Cortex of kidney (tissue), 1 donor: ENCODE measurements at places on chromosomes 1 and 21.

DNA sequence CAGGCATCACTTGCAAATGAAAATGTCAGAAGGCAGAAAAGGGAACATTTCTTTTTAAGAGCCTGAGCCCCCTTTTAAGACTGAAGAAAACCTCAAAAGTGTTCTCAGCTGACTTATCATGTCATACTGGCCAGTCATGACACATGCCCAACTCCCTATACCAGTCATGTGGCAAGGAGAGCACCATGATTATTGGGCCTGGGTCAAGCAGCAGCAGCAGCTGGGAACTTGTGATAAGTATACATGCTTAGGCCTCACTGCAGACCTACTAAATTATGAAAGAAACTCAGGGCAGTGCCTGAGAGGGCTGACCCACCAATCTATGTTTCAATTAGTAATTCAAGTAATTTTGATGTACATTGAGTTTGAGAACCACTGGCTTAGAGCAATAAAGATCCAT, 8.6 kb downstream of the RO60 start:
- DNase-seq, result no peak

GRCh38 chr1:29808141-29808995, 572.0 kb downstream of the PTPRU start:
- no peak for DNase-seq

DNA sequence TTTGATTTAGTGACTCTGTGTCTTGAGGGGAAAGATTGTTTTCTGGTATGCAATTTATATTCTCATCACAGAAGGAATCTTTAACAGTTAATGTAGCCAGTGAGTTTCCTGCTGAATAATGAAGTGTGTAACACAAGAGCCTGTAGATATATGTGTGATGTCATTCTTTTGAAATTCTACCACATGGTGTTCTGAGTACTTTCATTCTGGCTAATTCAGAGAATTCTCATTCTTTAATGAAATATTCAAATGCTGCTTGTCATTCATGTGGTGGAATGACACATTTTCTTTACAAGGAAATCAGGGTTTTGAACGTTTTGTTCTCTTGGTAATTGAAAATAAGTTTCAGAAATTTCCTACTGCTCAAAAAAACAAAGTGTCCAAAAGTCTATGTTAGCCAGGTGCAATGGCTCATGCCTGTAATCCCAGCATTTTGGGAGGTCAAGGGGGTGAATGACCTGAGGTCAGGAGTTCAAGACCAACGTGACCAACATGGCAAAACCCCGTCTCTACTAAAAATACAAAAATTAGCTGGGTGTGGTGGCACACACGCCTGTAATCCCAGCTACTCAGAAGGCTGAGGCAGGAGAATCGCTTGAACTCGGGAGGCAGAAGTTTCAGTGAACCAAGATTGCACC, 79.6 kb downstream of the MAP3K21 start:
- no peak for DNase-seq

- no peak for DNase-seq
Observed at GRCh38 chr1:228721407-228721806, 13.9 kb upstream of the RHOU start.

DNA sequence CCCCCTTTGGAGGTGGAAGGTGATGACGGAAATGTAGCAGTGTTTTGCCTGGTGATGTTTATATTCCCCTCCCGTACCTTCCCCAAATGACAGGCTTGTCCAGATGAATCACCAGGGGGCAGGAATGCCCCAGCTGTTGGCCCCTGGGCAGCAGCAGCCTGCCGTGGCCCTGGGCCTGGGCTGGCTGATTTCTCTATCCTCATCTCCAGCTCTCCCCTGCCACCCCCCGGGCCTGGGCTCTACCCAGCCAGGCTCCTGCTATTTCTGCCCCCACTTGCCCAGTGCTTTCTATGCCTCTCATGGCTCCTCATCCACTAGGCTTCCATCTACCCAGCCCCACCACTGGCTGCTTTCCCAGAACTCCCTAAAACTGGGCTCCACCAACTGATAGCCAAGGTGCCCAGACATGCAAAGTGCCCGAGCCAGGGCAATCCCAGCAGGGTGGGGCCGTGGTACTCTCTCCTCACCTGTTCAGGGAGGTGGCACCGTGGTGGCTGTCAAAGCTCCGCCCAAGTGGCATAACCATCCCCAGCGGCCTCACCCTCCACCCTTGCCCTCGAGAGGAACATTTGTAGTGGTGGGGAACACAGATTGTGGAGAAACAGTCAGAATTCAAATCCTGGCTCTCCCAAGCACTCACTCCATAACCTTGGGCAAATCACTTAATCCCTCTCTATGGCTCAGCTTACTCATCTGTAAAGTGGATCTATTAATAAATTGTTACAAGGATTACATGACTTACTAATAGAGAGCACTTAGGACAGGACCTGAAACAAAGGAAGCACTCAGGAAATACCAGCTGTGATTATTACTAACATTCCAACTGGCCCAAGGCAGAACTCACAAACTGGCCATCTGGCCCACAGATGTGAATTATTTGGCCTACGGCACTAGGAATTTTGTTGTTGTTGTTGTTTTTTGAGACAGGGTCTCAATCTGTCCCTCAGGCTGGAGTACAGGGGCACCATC, 12.8 kb upstream of the ECE1 start:
- DNase-seq, result no peak

- no peak for DNase-seq
Observed at GRCh38 chr1:27163093-27163492, 8.2 kb upstream of the SLC9A1 start.

DNA sequence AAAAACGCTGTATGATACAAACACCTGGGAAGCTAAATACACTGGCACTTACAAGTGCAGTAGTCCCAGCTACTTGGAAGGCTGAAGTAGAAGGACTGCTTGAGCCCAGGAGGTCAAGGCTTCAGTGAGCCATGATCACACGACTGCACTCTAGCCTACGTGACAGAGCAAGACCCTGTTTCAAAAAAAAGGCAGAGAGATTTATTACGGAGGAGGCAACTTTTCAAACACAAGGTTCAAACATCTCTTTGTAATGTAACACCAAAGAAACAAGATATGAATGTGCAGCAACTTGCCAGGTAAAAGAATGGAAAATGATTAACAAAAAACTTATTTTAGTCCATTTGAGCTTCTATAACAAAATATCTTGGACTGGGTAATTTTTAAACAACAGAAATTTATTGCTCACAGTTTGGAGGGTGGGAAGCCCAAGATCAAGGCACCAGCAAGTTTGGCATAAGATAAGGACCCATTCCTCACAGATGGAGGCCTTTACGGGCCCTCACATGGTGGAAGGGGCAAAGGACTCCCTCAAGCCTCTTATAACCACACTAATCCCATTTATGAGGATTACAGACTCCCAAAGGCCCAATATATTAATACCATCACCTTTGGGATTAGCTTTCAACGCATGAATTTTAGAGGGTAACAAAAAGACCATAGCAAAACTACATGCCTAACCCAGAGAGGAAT, 73.3 kb downstream of the EVI5 start:
- DNase-seq, result no peak

GRCh38 chr1:117819301-117819700, 110.1 kb downstream of the GDAP2 start:
- no peak for DNase-seq

GRCh38 chr1:28642056-28642846, 616 bp downstream of the TAF12 start:
- no peak for DNase-seq

DNA sequence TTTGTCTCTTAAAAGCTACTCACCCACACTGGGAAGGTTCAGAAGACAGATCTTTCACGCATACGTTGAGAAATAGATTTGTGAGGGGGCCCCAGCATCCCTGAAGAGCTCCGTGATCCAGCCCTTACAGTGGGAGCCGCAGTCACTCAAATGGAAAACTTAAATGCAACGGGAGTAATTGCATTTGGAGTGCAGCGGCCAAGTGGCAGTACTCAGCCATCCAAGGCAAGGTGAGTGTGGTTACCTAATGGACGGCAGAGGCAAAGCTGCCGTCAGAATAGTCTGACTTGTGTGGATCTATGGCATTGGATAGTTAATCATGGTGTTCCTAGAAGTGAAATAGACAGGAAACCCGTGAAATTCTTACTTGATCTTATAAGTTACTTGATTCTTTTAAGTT, 5.1 kb downstream of the SPSB1 start:
- DNase-seq, result no peak

GRCh38 chr1:243349128-243349527, 93.3 kb downstream of the SDCCAG8 start:
- DNase-seq, result no peak

- no peak for DNase-seq
Observed at GRCh38 chr1:112565800-112566199, 53.1 kb downstream of the ST7L start.

DNA sequence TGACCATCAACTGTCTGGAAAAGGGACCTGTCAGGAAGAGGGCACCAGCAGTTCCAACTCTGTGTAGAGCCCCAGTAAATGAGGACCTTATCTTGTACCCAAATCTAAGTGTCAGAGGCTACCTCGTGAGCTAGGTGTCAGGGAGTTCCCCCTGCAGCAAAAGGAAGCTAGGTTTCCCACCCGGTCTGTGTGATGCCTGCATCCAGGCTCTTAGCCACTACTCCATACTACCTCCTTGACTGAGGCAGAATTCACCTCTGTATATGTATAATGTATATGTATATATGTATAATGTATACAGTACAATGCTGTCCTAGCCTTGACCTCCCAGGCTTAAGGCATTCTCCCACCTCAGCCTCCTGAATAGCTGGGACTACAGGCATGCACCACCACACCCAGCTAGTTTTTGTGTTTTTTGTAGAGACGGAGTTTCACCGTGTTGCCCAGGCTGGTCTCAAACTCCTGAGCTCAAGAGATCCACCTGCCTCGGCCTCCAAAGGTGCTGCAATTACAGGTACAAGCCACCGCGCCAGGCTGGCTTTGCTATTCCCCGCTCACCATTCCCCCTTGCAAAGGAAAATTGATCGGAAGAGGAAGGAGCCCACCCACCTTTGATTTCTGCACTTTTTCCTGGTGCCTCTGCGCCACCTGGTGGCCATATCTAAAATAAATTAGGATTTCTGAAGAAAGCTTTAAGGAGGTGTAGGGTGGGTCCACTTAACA, 15.7 kb upstream of the LUZP1 start:
- no peak for DNase-seq

- no peak for DNase-seq
Observed at GRCh38 chr1:227779021-227779441, 36.4 kb upstream of the PRSS38 start.

- no peak for DNase-seq
Observed at GRCh38 chr1:64240206-64240605, 36.8 kb downstream of the UBE2U start.

- DNase-seq, result no peak
Observed at GRCh38 chr1:164320790-164321731, 237.9 kb upstream of the PBX1 start.

DNA sequence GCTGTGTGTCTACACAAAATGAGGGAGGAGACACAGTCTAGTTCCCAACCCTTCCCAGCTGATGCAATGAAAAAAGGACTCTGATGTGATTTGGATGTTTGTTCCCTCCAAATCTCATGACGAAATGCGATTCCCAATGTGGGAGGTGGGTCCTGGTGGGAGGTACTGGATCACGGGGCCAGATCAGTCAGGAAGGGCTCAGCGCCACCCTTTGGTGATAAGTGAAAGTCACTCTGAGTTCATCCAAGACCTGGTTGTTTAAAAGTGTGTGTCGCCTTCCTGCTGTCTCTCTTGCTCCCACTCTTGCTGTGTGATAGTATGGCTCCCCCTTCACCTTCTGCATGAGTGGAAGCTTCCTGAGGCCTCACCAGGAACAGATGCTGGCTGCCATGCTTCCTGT, 63.2 kb downstream of the GNG4 start:
- DNase-seq, result no peak

GRCh38 chr1:160095382-160096105, 2.9 kb downstream of the IGSF8 start:
- DNase-seq, result no peak

GRCh38 chr1:186985889-186986491, 157.2 kb downstream of the PLA2G4A start:
- DNase-seq, result no peak

GRCh38 chr1:33815061-33815460, 48.8 kb upstream of the HMGB4 start:
- no peak for DNase-seq

DNA sequence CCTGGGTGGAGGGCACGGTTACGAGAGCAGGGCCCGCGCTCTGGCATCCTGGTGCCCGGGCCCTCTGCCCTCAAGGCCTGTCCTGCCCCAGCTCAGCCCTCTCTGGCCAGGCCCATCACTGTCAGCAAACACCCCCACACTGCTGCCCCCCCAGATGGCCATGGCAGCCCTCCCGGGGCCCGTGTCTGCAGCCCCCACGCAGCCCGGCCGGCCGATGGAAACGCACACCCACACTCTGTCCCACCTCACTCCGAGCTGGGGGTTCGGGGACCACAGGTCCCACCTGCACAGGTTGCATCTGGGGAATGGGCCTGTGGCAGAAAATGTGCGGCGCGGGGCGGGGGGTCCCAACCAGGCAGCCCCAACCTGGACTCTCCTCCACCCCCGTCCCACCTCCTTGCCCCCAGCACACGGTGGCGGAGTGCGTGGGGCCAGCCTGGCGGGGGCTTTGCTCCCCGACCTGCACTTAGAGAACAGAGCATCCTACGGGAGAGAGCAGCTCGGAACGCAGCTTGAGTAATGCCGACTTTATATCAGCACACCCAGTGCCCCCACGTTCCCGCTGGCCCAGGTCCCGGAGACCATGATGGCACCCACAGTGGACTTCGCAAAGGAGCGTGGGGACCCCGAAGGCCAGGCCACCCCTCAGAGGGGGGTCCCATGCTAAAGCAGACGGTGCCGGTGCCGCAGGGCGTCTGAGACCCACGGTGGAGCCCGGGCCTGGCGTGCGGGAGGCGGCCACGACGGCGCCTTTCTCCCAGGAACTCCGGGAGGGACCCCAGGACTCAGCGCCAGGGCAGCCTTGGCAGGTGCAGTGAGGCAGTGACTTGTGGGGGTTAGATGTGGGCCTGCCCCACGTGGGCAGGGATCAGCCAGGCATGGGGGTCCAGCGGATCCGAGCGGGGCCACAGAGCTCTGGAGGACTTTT, 7.5 kb upstream of the RNF223 start:
- DNase-seq, result no peak

- no peak for DNase-seq
Observed at GRCh38 chr1:83764209-83764608, 234.7 kb downstream of the TTLL7 start.

GRCh38 chr21:36122977-36123376, 11.9 kb upstream of the CBR3 start:
- DNase-seq, result no peak

DNA sequence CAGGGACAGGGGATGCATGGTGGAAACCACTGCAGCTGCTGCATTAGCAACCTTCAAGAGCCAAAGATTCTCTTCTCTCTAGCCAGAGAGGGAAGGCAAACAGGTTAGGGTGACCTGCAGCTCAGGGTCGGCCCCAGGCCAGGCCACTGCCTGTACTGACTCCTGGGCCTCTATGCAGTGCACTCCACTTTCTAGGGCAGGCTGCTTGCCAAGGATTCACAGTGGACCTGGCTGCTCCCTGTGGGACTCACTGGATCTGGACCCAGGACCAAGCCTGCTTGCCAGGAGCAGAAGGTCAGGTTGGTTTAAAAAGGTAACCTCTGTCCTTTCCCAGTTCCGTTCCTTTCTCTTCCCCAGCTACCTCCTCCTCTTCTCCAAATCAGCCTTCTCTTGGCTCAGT, 52.4 kb downstream of the HIVEP3 start:
- no peak for DNase-seq
